Activated CD4-positive, alpha-beta memory T cell treated with anti-CD3 and anti-CD28 coated beads for 36 hours (primary cell): ENCODE measurements at places on chromosomes 5 and 9.

- DNase-seq: no peak
Measured at GRCh38 chr5:54309276-54309675, 1.1 kb downstream of the ARL15 start.

GRCh38 chr5:142792865-142793232 lies 22.7 kb downstream of the ARHGAP26 start:
- DNase-seq: no peak

DNA sequence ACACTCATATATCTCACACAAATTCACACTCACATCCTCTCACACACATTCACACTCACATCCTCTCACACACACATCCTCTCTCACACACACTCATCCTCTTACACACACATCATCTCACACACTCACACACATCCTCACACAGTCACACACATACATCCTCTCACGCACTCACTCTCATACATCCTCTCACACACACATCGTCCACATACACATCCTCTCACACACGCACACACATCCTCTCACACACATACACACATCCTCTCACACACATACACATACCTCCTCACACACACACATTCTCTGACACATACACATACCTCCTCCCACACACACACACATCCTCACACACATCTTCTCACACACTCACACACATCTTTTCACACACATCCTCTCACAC lies 129.1 kb upstream of the SLC30A5 start:
- no peak for DNase-seq

DNA sequence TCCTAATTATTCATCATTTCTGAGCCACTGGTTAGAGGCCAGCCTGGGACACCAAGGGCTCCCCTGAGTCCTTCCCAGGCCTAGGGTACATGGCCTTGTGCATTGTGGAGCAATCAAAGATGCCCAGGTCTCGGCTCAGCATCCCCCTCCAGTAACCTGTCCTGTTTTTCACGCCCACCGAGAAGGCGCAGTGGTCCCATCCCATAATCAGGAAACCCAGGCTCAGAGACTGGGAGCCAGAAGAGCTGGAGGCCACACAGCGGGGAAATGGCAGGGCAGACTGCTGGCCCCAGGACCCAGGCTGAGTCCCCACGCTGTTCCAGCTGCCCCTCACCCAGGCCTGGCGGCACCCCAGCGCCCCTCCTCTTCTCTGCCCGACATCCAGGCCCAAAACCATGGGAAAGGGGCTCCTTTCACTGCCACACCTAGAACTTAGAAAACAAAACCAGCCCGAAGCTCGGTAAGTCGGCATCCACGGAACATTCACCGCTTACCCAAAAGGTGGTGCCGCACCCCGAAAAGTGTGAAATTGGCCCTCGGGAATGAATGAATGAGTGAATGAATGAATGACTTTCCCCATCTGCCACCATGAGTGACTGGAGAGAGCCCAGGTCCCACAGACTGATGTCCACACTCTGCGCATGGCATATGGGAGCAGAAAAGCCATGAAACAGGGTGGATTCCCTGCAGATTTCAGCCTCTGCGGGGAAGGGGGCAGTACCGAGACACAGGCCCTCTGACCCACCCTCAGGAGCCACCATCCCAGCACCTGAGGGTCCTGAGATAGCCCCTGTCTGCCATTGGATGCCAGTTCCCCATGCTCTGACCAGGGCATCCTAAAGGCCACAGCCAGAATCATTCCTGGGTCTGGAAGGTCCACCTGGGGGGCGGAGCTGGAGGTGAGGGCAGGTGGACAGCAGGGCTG lies 132.5 kb downstream of the OLFM1 start:
- no peak for DNase-seq

- no peak for DNase-seq
Measured at GRCh38 chr5:88727705-88728313, 155.2 kb downstream of the MEF2C start.

DNA sequence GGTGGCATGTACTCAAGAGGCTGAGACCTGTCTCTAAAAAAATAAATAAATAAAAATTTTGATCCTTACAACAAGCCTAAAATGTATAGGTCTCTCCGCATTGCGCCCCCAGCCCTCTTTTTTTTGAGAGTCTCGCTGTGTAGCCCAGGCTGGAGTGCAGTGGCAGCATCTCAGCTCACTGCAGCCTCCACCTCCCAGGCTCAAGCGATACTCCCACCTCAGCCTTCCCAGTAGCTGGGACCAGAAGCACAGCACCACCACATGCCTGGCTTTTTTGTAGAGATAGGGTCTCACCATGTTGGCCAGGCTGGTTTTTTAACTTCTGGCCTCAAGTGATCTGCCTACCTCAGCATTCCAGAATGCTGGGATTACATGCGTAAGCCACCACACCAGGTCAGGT lies 2.2 kb upstream of the GARIN3 start:
- no peak for DNase-seq

DNA sequence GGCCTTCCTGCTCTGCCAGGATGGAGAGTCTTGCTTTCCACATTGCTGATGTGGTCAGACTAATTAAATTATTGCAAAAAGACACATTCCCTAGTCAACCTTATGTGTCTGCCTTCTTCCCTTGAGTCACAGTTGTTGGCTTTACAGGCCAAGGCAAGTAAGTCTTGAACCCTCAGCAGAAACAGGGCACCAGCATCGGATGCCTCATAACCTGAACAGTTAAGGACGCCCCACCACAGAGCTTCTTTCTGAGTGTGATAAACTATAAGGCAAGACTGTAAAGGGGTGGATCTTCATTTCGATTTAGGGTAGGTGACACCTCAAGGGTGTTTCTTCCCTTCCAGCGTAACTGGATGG lies 670 bp upstream of the KIF2A start:
- DNase-seq: no peak

GRCh38 chr5:138775034-138775433 lies 21.8 kb downstream of the CTNNA1 start:
- DNase-seq: no peak
